Muscle of leg (tissue), 16 donors: ENCODE measurements at places on chromosomes 11 and 22. TPM values are rescaled to one million over a fixed set of nuclear protein-coding genes. Genes with fewer than 3 reads are reported as not detected.

DNA sequence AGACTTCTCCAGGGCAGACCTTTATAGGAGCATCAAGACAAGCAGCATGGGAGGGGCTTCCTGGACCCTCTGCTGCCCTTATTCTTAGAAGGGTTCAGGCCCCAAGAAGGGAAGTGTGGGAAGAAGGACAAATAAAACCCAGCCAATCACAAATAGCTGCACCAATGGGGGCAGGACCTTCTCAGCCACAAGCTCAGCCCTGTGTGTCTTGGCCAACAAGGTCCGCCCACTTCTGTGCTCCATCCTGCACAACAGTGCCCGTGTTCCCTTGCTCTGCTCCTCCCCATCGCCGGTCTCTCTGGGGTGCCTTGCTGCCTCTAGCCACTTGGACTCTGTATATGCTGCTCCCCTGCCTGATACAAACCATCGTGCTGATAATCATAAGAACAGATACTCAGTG is 86.1 kb downstream of the NAT10 start:
- H3K4me3 ChIP-seq, result no peak overlapping the region
- no peak for DNase-seq
- no peaks in the 10 kb centered on the region for H3K36me3 ChIP-seq

DNA sequence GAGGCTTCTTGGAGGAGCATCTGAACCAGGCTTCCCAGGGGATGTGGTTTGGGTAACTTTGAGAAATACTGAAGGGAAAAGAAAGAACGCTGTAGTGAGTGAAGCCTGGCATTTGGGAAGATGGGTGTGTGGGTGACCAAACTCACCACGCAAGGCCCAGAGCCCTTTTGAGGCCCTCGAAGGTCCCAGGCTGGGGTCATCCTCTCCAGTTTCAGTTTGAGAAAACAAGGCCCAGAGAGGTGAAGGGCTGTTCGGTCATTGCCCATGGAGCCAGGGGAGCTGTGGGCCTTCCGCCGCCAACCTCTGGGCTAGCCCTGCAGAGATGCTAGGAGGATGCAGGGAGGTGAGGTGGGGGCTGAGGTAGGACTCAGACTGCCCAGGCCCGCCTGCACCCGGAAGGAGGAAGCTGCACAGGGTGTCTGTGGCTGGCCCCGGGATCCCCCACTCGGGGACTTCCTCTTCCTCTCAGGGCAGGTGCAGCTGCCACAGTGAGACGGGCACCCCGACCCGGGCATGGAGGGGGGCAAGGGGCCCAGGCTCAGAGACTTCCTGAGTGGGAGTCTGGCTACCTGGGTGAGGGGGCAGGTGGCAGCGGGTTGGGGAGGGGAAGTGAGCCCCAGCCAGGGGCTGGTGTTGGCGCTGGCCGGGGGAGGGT is at the start of gene CCDC88B:
Gene CCDC88B, plus strand, starts transcription at position 451 of the 655 bp plus-strand sequence. Its CDS starts 63 bp downstream, at position 514.
- peaks cover 36% of the 10 kb centered on the region for H3K4me1 ChIP-seq
- H3K27ac ChIP-seq, result no peak within 1 kb of the TSS
- DNase-seq, result no peak
- H3K27me3 ChIP-seq, result peaks cover 10% of the 10 kb centered on the region
- H3K36me3 ChIP-seq, result no peaks in the 10 kb centered on the region

DNA sequence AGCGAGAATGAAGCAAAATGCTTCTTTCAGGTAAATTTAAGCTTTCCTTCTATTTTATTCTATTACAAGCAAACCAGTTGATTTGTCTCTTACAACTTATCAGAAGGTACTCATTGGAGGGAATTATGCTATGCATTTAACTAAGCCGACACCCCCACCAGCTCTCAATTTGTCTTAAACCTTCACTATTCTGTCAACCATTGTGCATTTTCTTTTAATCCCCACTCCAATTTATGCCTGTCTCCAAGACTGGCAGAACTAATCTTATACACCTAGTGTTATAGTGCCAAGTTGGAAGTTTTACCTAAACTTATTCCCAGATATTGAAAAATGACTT is 12.5 kb downstream of the TAF1D start:
- no peak for DNase-seq
- H3K36me3 ChIP-seq, result peaks cover 36% of the 10 kb centered on the region
- H3K4me1 ChIP-seq, result no peaks in the 10 kb centered on the region
- H3K27ac ChIP-seq, result no peak overlapping the region

DNA sequence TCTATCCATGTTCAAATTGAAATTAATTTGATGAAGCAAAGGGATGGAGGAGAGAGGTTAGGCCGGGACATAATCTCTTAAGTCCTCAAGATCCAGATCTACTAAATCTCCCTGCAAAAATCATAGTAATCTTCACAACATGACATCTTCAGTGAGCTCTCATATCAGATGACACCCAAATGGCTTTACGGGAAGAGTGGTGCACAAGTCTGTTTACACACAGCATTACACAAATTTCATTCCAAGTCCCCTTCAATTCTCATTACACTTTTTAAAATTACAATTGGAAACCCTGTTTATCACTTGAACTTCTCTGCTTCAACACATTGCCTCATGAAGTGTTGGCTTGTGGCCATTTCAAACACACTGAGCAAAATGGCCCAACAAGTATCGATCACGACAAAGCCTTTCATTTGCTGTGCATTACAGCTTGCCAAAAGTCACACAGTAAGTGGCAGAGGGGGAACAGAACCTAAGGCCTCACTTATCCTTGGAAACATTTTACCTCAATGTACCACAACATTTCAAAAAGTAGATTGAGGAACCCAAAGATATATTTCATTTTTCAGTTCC is 17.9 kb upstream of the TPH1 start:
- no peak overlapping the region for H3K4me3 ChIP-seq
- DNase-seq, result no peak
- no peaks in the 10 kb centered on the region for H3K4me1 ChIP-seq
- no peaks in the 10 kb centered on the region for H3K36me3 ChIP-seq
- no peaks in the 10 kb centered on the region for H3K27me3 ChIP-seq

CRYBB3 gene
- 0.13 TPM for total RNA-seq
